NCI-H2029 (cell line): ENCODE measurements at places on chromosomes 6 and 20.
A peak's percentile ranks its signal among the peaks of the same experiment; 100 is the strongest.

- no peak for DNase-seq
Observed at GRCh38 chr6:46734867-46735719, at the start of gene PLA2G7. PLA2G7 (minus strand) TSS chr6:46735375; CDS start chr6:46722891, 12,484 bp downstream.

DNA sequence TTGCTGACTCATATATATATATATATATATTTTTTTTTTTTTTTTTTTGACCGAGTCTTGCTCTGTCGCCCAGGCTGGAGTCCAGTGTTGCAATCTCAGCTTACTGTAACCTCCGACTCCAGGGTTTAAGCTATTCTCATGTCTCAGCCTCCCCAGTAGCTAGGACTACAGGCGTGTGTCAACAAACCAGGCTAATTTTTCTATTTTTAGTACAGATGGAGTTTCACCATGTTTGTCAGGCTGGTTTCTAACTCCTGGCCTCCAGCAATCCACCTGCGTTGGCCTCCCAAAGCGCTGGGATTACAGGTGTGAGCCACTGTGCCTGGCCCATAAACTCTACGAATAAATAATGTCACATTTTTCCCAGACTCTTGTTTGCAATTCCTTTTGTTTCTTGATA is 4.8 kb downstream of the LRP11 start:
- no peak for DNase-seq

DNA sequence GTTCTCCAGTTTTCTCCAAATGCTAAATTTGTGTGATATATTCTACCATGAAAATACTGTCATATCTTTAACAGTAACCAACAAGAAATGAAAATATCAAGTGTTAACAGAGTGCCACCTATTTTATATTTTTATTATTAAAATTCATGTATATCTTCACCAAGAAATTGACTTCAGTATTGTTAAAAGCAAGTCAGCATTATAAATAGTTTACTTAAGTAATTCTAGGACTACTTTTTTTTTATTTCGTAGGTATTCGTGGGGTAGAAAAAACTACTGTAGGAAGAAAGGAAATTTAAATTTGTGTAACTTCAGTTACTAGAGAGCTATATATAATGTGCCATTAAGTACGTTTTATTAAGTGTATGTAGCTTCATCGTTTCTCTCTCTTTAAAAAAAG is 6.3 kb upstream of the MAN1A1 start:
- DNase-seq: no peak

DNA sequence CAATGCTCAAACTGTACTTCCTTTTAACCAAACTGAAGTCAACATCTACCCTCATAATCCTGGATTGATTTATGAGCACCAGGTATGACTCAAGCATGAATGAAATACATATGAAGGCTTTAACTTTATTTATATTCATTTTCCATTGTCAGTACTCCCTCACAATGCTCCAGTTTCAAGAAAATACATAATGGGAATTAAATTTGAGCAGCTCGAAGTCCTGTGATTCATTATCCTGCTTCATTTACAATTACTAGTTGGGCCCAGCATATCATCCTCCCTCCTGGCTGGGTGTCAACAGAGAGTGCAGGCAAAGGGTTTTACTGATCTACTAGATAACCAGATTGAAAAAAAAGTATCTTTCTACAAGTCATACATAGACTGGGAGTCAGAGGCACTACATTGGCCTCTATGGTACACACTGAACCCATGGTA is 10.1 kb downstream of the SAMHD1 start:
- no peak for DNase-seq

GRCh38 chr20:19562426-19562825 is 195.6 kb upstream of the RIN2 start:
- no peak for DNase-seq

GRCh38 chr6:69622230-69622629 is 174.6 kb downstream of the LMBRD1 start:
- DNase-seq: peak; percentile 84

DNA sequence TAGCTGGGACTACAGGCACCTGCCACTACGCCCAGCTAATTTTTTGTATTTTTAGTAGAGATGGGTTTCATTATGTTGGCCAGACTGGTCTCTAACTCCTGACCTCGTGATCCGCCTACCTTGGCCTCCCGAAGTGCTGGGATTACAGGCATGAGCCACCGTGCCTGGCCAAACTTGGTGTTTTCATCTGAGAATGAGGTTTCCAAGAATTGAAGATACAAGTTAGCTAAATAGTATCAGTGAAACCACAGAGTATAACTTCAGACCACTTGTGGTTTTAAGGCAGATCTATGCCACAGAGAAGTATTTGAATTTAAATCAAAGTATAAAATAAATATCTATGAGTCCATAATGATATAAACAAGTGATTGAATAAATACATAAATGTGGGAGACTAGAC is 70.1 kb downstream of the SLC16A10 start:
- DNase-seq: no peak

DNA sequence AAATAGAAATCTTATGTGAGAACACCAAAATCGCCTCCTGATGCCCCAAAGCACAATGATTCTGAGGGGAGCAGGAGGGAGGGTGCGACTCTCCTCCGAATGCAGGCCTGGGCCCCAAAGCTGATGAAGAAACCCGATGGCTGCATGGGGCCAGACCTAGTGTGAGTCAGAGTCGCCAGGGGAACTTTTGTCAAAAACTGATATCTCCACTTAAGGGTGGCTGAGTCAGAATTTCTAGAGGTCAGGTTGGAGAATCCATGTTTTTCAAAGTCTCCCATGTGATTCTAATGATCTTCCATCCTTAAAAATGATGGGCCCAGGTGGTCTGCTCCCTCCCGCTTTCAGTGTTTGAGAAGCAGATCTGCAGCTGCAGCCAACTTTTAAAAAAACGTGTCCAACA is 172.8 kb downstream of the BACH2 start:
- no peak for DNase-seq

DNA sequence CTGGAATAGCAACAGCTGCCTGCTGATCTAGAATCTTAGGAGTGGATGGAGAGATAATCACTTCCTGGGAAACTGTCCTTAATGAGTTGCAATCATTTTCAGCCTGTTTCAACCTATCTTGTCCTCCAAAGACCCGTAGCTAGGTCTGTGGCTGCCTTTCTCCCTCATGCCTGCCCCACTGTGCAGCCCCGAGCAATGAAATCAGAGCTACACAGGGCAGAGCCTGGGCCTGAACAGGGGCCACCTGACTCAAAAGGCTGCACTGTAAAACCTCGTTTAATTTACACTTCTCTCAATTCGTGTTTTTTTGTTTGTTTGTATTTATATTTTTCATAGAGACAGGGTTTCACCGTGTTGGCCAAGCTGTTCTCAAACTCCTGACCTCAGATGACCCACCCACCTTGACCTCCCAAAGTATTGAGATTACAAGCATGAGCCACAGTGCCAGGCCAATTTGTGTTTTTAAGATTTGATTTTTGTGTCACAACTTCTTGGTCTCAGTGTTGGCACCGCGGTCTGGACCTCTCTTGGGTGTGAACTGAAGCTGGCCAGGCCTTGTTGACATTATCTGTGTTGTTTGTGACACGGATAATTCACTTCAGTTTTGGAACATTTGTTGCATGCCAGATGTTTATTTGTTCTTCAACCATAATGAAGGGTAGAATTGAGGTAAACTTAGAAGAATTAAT is 21.5 kb downstream of the GGTLC1 start:
- no peak for DNase-seq

DNA sequence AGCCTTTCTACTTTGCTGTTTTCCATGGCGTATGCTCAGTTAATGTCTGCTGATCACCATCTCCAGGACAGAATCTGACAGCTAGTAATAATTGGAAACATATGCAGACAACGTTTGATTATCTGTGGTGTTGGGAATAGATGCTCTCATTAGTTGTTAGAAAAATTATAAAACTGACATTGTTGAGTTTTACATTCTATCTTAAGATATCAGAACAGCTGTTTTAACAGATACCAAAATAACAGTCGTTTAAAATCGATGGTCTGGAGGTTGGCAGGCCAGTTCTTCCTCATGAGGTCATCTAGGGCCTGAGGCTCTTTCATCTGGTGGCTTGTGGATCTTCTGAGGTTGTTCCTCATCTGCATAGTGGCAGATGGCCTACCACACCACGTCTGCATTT is 137.6 kb downstream of the AIG1 start:
- DNase-seq: no peak

GRCh38 chr20:5919626-5920544 is 30.4 kb downstream of the TRMT6 start:
- no peak for DNase-seq

GRCh38 chr6:168190646-168191443 is 111.8 kb upstream of the FRMD1 start:
- no peak for DNase-seq

GRCh38 chr20:41436679-41437078 is 70.1 kb upstream of the EMILIN3 start:
- DNase-seq: no peak

DNA sequence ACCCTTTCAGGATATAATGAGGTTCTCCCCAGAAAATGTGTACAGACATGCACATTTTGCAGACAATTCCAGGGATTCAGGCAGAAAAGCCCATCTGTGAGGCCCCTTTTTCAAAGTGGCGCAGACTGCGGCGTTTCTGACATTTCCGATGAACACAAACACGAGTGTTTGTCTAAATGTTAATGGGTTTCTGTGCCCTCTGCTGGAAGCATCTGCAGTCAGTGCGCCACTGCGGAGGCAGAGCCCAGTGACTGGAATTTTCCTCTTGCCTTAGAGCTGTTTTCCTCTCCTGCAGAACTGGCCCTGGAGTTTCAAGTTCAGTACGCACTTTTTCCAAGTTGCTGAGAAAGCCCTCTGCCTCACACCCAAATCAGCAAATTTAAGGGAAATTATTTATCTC is 15.3 kb downstream of the ANKRD60 start:
- DNase-seq: no peak

DNA sequence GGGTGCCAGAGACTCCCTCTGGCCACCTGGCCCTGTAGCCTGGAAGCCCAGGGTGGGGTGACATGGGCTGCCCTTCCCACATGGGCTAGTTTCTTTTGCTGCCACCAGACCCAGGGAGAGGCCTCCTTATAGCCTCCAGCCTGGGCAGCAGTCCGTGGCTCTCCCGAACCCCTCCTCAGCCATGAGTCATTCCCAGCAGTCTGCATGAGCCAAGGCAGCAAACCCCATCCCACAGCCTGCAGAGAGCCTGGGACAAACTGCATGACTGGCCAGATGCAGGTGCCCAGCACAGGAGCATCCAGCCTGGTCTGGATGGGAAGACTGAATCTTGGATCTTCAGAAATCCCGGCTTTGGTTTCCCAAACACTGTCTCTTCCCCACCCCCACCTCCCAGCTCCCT is 75.7 kb downstream of the MRPL14 start:
- no peak for DNase-seq

- no peak for DNase-seq
Observed at GRCh38 chr6:80531681-80532619, 425.5 kb downstream of the BCKDHB start.

DNA sequence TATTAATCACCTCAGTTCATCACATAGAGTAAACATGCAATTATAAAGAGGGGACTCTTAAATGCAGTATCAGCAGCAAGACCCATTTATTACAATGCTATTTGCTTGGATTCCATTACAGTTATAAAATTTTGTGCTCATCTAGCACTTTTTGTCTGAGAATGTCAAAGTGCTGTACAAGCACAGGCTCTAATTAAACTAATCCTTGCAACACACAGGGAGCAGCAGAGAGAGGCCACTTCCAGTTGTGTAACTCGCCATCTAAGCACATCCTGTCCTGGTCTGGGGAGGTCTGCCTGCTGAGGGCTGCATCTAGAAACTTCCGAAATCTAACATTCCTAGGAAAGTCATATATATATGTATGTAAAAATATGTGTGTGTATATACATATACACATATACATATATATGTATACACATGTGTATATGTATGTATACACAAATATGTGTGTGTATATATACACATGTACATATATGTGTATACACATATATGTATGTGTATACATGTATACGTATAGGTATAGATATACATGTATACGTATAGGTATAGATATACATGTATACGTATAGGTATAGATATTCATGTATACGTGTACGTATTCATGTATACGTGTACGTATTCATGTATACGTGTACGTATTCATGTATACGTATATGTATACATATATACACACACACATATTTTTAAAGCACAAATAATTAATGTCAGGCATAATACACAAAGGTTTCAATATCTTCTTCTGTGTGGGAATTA is 136.4 kb upstream of the JARID2 start:
- DNase-seq: no peak

GRCh38 chr6:133466680-133467079 is 225.5 kb downstream of the EYA4 start:
- DNase-seq: no peak

GRCh38 chr6:113586413-113587077 is 270.6 kb upstream of the MARCKS start:
- DNase-seq: no peak

- DNase-seq: no peak
Observed at GRCh38 chr6:24950218-24950941, 14.6 kb upstream of the RIPOR2 start.

- no peak for DNase-seq
Observed at GRCh38 chr20:40536808-40537207, 152.2 kb downstream of the MAFB start.

DNA sequence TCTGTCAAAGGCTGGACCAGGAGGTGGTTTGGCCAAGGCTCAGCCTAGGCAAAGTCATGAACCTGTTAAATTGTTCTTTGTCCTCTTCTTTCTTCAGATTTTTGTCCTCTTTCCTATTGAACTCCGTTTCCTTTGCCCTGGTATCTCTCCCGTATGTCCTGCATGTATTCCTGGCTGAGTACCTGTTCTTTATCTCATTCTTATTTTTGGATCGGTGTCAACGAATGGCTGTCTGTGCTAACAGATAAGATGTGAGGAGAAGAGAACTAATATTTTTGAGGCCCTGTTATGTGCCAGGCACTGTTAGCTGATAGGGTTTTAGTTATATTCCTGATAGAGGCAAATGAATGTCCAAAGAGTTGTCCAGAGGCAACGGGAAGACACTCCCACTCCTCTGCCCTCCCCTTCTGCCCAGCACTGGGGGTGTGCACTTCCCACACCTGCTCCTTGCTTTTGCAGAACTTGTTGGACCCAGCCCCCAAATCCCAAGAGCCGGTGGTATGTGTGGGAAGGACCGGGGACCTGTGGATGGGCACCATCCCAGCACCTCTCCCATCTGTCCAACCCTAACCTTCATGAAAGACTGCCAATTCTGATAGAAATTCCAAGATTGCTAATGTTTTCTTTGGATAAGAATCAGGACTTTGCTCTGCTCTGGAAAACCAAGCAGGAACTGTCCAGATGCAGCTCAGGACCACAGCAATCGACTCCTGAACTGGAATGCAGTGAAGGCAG is 20.6 kb downstream of the MMP24OS start:
- no peak for DNase-seq

DNA sequence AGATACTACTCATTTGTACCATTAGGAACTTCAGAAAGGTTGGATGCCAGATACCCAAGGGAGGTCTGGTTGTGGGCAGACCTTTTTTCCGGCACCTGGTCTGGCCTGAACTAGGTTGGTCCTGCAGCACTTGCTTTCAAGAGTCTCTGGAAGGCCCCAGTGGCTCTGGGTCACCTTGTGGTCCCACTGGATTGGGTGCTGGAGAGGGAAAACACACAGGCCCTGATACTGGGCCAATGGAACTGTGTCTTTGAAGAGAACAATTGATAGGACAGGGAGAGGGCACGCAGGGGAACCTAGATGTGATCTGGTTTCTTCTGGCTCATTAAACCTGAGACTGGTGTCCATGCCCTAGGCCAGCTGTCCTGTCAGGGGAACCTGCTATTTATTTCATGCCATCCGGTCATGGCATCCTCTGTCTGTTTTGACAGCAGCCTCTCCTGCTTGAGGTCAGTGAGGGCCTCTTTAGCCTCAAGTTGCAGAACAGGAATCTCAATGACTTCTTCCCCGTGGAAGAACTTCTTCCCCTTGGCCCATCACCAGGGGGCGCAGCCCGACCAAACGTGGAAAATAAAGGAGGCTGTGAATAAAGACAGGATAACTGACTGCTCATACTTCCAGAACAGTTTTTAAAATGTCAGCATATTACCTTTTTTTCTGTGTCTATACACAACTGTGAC is 25.0 kb downstream of the TAF8 start:
- peak; percentile 82 for DNase-seq
